ENCODE measurements at places on chromosomes 16 and 17.

DNA sequence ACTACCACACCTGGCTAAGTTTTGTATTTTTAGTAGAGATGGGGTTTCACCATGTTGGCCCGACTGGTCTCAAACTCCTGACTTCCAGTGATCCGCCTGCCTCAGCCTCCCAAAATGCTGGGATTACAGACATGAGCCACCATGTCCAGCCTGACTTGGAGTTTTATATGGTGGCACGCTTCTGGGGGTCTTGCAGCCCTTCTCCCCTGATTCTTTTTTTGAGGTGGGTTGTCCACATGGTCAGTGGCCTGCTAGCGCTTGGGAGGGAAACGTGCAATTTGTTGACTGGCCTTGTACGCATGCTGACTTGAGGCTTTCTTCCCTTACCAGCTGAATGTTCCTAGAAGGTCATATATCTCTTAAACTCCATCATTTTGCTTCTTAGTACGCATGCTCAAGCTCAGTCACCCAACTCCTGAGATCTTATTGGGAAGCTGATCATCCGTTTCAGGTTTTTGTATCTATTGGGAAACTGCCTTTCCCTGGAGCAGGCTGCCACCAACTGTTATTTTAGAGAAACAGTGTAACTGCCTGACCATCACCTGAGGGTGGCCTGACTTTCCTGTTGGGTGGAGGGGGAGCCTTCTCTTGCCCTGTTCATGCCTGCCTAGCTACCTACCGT is 13.7 kb upstream of the LDHD start:
- no peak for DNase-seq

DNA sequence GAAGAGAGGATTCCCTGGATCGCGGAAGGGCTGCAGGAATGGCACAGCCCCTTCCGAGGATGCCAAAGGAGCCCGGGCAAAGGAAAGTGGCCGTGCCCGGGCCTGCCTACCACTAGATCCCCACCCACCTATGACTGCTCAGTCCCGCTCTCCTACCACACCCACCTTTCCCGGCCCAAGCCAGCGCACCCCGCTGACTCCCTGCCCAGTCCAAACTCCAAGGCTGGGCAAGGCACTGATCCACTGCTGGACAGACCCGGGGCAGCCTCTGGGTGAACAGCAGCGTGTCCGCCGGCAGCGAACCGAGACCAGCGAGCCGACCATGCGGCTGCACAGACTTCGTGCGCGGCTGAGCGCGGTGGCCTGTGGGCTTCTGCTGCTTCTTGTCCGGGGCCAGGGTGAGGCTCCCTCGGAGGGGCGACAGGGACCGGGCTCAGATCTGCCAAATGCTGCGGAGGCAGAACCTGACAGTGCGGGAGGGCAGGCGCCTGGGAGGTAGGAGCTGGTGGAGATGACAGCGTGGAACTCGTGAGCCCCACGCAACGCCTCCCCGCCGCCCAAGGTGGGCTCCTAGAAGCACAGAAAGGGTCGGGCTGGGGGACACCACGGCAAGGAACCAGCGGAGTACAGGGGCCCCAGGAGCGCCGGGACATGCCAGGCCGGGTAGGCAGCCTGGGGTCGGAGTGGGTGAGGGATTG is at the start of gene CES2:
Gene CES2, plus strand, starts transcription at position 203 of the 698 bp plus-strand sequence. Its CDS starts 120 bp downstream, at position 323.
- DNase-seq: no peak

DNA sequence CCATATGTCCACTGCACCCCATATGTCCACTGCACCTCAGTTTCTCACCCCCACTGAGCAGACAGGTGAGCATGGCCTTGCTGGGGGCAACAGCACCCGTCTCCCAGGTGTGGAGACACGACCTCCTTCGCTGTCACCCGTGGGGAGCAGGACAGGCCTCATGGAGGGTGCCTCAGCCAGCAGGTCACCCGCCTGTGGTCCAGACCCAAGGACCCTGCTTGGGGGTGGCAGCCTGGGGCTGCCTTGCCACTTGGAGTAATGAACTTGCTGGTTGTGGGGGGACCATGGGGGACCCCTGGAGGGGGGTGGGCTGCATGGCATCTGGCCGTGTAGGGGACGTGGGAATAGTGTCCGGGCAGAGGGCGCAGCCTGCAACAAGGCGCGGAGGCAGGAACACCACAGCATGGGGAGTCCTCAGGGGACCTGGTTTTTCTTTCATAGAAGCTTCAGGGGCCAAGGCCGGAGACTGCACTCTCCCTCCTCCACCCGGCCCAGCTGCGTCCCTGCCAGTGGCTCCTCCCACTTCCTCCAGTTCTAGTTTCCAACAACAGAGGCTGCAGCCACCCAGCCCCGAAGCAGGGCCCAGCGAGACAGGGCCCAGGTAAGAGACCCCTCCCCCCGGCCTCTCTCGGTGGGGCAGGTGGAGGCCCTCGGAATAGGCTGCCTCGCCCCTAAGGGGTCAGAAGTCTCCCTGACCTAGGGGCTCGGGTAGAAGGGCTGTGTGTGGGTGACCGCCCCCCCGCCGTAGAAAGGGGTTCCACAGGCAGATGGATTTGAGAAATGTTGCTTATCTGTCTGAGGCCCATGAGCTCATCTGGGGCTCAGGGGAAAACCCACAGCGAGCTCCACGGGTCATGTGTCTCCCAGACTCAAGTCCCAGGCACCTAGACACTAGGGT is at the start of gene NHLRC4:
Gene NHLRC4, plus strand, starts transcription at position 531 of the 898 bp plus-strand sequence. CDS start 1,043 bp downstream, outside the sequence.
- DNase-seq: peak; percentile 26

DNA sequence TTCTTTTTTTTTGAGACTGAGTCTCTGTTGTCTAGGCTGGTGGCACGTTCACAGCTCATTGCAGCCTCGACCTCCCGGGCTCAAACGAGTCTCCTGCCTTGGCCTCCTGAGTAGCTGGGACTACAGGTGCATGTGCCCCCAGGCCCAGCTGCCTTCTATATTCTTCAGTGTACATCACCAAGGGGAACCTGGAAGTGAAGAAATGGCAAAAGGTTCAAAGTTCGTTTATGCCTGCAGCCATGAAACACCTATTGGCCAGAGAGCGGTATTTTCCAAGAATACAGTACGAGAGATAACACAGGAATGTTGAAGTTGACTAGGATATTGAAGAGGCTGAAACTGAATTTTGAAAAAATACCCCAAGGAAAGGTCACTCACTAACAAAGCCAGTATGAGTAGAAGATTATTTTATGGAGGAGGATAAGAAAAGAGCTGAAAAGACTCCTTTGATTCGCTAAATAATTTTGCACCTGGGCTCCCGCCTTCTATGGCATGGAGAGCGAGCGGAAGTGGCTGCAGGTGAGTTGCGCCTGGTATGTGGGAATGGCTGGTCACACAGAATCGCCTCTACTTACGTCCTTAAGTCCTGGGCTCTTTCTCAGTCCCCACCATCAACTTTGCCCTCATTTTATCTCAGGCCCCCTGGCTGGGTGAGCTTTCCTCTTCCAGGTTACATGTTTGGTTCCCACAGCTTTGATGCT is 9.8 kb downstream of the ST6GALNAC1 start:
- DNase-seq: no peak

DNA sequence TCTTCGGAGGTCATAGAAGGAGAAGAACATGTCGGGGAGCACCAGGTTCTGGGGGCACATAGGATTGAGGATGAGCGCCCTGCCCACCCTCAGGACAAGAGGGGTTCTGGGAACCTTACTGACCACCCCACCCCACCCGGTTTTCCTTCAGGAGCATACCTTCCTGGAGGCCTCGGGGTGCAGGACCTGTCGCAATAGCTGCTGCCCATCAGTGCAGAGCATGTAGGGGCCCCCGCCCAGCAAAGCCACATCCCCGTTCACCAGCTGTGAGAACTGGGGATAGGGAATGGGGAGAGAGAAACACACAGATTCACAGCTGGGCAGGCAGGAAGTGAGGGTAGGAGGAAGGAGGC is 2.1 kb downstream of the ESRP2 start:
- no peak for DNase-seq

DNA sequence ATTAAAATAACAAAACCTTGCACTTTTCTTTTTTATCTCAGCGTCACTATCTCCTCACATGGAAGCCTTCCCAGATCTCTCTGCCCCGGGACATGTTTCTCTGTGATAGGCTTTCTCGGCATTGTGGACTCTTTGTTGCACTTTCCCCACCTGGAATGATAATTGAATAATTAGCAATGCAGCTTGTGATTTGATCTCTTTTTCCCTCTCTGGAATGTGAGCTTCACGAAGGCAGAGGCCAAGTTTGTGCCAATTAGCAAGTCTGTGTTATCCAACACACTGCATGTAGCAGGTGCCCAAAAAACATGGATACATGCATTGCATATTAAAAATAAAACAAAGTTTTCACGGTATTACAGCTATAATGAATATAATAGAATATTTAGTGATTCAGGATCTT is 431.2 kb downstream of the HAPSTR1 start:
- no peak for DNase-seq

- DNase-seq: no peak
Observed at GRCh38 chr17:79147746-79148506, 73.3 kb downstream of the ENGASE start.

GRCh38 chr16:13113741-13114140 is 212.3 kb downstream of the SHISA9 start:
- no peak for DNase-seq

DNA sequence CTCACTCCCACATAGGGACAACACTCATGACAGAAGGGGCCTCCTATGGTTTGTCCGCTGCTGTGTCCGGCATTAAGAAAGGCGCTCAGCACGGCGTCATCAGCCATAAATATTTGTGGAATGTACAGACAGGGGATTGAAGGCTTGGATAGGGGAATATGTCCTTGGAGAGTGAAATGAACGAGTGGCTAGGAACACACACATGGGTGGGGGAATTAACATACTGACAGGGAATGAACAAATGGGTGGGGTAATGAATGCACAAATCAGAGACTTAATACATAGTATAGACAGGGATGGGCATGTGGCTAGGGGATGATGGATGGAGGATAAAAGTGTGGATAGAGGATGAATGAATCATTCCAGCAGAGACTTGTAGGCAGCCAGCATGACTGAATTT is 154.0 kb upstream of the HSBP1 start:
- peak; percentile 88 for DNase-seq

- no peak for DNase-seq
Observed at GRCh38 chr16:61471737-61472136, 564.5 kb downstream of the CDH8 start.

- DNase-seq: peak; percentile 21
Observed at GRCh38 chr17:63345611-63346010, 100.5 kb downstream of the CYB561 start.

DNA sequence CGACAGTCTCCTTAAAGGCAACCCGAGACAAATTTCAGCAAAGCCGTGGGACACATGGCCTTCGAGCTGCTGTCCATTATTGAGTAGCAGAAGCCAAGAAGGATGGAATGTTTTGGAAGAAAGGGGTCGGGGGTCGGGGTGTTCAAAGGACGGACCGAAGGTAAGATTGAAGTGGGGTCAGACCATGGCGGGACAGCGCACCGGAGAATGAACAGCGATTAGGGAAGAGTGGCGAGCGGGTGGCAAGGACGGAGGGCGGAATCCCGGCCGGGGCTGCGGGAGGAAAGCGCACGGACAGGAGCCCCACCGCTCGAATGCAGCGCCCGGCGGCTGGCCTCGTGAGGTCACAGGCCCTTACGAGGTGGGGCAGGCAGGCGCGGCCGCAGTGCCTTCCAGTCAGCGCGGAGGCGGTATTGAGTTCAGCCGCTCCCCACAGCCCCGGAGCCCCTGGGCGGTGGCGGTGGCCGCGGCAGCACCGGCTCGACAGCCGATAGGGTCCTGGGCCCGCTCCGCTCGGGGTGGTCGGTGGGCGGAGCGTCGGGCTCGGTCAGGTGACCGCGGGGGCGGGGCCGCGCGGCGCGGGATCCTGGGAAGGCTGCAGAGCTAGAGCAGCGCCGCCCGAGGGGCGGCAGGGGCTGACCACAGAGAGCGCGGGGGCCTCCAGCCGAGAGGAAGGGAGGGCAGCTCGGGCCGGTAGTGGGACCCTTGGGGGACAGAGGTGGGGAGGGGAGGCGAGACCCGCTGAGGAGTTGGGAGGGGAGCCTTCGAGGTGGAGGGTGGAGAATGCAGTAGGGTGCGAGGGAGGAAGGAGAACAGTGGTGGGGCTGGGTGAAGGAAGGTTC is at the start of gene EFCAB13:
Gene EFCAB13, plus strand, starts transcription at position 574 of the 842 bp plus-strand sequence. CDS start 4,399 bp downstream, outside the sequence.
- peak; percentile 87 for DNase-seq

- DNase-seq: no peak
Observed at GRCh38 chr17:72311004-72311403, 190.2 kb downstream of the SOX9 start.

DNA sequence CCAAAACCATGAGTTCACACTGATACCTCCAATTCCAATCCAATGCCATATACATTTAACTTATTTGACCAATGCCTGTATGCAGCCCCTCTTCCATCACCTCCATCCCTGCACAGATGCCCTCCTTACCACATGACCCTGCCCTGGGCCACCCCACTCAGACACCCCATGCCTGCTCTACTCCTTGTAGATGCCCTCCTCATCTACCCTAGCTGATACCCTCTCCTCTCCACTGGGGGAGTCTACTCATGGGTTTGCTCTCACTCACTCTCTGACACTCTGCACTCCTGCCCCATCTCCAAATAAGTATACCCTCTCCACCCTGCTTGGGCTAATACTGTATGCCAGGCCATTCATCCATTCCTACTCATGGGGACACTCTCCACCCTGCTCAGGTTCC is 16.0 kb upstream of the CMTM4 start:
- no peak for DNase-seq

DNA sequence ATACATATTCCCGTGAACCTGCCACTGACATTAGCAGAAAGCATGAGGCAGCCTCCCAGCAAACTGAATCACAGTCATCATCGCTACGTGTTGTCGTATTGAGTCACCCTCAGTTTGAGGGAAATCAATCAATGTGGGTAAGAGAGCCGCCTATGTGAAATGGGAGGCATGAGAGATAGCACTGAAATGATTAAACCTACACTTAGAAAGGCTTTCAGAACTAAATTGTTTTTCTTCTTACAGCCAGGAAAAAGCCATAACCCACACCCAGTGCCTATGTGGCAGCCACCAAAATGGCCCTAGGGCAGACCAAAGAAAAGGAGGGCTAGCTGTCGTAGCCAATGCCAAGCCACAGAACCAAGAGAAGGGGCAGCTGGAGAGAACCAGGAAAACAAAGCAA is 90.5 kb downstream of the ADAMTS18 start:
- peak; percentile 38 for DNase-seq

GRCh38 chr16:48635199-48635718 is 25.3 kb upstream of the N4BP1 start:
- no peak for DNase-seq

DNA sequence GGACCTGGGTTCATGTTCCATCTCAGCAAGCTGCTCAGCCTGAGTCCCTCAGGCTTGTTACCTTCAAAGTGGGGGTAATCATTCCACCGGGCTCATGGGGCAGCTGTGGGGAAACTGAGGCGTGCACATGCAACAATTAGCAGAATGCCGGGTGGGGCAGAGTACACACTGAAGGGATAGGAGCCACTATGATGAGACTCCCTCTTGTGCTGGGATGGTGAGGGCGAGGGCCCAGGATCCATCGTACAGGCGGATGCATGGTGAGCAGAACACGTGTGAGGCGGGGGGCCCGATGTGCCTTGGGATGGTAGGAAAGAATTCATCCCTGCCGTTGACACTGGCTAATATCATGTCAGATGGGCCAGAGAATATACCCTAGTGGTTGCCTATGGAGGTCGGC is 25.5 kb upstream of the MAP3K14 start:
- no peak for DNase-seq

- DNase-seq: no peak
Observed at GRCh38 chr16:9763505-9763904, 418.7 kb downstream of the GRIN2A start.

Measured in fibroblast of skin of back (primary cell).